ENCODE measurements at places on chromosomes 2 and 18.

GRCh38 chr2:10412380-10412779 lies 35.7 kb downstream of the ODC1 start:
- DNase-seq = no peak

DNA sequence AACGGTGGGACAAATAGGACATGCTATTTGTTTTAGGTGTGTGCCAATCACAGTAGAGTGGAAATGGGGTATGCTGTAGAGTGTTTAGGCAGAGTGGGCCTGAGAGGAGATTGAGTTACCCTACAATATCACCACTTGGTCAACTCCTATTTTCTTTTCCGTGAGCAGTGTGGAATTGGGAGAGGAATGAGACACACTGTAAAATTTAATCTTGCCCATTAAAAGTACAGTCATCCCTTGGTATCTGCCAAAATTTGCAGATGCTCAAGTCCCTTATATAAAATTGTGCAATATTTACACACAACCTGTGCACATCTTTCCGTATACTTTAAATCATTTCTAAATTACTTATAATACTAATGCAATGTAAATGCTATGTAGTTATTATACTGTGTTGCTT lies 12.4 kb downstream of the FBXO48 start:
- DNase-seq = no peak

DNA sequence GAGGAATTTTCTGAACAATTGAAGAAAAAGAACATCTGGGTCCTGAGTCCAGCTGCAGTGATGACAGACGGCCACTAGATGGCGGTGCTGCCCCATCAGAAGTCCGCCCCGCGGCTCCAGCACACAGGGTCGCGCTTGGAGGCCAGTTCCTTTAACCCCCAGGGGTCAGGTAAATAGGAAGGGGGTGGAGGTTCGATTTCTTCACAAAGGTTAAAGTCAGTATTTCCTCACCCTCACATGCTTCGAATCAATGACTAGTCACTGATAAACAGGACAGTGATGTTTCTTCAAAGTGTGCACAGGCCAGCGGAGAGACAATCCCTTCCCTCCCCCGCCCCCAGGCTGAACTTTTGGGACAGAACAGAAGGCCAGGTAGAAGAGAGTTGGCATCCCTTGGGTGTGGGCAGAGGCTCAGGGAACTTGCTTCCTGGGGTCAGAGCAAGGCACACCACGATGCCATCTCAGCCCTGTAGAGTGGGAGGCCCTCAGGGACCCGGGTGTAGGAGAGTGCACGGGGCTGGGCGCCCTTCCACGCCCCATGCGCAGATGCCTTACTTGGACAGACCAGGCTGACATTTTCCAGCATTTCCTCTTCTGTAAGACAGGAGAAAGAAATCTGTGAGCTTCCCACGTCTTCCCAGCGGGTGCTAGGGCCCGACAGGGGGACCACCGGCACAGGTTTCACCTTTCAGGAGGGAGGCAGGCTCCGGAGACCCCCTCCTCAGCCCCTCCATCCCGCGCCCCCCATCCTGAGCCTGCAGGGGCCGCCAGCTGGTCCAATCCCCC lies 722 bp downstream of the APOB start:
- peak; percentile 47 for DNase-seq

DNA sequence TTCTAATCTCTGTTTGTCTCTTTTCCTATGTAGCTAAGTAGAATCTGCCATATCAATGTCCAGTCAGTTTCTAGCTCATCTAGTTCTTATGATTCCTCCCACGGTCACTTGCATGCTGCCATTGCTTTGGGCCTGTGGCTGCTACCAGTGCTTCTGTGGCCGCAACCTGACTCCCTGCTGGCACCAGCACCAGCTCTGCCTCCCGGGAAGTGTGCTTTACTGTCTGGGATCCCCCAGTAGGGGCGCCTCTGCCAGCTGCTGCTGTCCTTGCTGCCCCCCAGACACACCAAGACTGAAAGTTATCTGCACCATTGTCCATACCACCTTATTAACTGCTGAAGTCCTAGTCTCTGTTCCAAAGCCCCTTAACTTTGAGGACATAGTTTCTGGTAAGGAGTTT lies 56.3 kb downstream of the RAPGEF4 start:
- DNase-seq = no peak

GRCh38 chr2:74924463-74925265 lies 33.8 kb upstream of the POLE4 start:
- no peak for DNase-seq

DNA sequence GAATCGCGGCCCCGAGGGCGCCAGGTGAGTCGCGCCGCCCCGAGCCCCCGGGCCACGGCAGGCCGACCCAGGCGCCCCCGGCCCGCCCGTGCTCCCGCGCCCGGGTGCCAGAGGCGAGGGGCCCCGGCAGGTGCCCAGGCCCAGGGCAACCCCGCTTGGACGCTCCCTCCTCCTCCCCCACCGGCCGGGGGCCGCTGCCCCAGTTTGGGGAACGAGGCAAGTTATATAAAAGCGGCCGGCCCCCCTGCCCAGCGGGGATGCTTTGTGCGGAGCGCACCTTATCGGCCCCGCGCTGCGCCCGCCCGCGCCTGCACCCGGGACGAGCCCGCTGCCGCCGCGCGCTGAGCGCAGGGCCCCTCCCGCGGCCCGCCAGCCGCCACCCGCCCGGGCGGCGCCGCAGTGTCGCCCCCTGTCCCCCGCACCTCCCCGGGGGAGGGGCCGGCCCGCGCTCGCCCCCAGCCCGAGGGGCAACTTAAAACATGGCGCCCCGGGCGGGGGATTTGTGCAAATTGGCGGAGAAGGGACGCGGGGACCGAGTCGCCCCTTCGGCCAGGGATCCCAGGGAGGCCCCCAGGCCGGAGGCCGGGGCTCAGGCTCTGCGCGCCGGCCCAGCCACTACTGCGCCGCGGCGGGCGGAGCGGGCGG lies 639 bp downstream of the EPB41L3 start:
- no peak for DNase-seq

DNA sequence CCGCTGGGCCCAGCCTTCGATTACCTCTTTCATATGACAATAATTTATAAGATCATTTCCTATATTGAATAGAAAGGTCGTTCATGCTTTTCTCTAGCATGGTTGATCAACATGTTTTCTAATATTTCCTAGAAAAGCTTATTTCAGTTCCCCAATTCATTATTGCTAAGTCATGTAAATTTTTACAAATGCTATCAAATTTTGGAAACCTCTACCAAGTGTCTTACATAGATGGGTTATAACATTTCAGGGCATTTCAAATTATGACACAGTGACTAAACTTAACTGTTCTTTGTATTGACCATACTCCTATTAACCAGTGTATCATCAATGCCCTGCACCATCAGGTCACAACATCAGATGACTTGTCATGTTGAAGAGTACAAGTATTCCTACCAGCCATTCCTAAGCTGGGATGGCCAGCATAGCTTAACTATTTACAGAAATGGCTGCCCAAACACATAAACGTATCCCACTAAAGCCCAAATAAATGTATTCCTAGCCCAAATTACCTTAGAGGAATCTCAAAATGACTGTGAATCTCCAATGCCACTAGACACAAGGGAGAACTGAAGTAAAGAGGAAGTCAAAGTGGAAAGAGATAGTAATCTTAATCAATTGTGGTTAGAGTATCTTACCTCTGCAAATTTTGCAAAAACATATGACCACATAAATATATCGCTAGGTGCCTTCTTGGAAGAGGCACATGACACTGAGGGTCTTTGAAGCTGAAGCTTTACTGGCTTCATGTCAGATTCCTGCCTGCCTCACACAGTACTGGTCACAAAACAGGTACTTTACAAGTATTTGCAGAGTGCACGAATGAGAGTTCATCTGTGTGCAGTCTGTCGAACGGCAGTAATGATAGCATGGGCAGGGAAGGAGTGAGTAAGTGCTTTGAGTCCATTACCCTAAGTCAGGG lies 87.3 kb upstream of the TLK1 start:
- no peak for DNase-seq

GRCh38 chr18:28399781-28400362 lies 222.9 kb upstream of the CDH2 start:
- no peak for DNase-seq

DNA sequence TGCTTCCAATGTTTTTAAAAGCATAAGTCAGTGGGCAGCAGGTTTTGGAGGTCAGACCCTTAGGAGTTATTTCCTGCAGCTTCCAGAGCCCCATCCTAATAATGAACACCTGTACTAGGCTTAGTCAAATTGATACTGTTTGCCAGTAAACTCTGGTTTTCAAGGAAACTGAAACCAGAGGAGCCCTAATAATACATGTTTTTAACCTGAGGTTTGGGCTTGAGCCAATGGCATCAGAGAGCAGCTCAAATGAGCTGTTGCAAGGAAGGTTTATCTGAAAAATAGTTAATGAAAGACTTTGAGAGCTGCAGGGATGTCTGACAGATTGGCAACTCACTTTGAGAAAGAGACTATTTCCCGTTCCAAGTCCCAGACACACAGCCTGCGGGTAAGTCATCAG lies 54.6 kb downstream of the DCC start:
- no peak for DNase-seq

DNA sequence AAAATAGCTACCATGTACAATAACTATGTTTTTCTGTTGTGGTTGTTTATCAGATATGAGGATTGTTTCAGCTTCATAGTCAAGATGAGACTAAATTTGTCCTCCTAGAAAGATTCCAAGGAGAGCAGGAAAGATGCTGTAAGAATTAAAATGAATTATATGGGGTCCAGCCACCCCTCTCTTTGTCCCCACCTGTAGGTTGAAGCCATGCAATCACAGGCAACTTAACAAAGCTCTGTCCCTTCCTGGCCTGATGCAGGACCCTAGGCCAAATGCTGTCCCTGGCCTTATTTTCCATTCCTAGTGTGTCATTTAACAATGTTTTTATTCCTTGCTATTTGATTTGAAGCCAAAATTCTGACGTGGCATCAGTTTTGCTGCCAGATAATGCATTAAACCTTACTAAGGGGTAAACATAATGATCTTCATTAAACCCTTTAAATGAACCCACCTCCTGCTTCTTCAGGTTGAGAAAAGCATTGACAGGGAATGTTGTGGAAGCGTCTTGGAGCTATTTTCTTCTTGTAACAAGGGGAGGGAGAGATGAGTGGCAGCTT lies 240.9 kb upstream of the ZNF521 start:
- DNase-seq = no peak

- peak; percentile 60 for DNase-seq
These were observed 37.6 kb downstream of the C18orf63 start for GRCh38 chr18:74353169-74353775.

DNA sequence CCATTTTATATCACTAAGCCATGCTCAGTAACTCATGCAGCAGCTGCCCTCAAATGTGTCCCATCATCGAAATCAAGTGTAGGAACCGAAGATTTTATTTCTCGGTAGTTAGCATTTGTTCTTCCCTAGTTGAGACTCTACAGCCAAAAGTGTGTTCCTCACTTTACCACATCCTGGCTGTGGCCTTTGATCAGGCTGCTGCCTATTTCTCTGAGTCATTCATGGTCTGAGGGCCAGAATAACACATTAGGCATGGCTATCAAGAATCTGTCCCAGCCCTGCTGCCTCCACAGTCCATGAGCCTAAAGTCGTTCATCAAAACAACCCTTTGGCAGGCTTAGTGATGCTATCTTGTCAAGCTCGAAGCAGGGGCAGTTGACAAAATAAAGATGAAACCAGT lies 300.1 kb downstream of the TDRD15 start:
- no peak for DNase-seq

DNA sequence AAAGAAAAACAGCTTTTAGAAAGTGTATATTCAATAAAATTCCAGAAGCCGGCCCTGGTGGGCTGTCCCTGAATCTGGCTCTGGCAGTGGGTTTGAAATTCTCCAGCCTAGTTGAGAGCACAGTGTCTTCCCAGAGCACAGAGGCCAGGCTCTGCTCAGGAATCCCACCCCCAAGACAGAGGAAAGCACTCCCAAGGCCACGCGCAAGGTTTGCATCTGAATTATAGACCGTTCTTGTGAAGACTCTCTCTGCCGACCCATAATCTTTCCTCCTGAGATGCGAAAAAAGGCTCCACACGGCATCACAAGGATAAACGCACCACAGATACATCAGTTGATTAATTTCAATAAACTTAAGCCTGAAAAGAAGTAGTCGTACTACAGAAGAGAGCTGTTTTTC lies 342.2 kb downstream of the CMPK2 start:
- no peak for DNase-seq

- no peak for DNase-seq
These were observed 50.5 kb downstream of the MRPL35 start for GRCh38 chr2:86249579-86250391.

DNA sequence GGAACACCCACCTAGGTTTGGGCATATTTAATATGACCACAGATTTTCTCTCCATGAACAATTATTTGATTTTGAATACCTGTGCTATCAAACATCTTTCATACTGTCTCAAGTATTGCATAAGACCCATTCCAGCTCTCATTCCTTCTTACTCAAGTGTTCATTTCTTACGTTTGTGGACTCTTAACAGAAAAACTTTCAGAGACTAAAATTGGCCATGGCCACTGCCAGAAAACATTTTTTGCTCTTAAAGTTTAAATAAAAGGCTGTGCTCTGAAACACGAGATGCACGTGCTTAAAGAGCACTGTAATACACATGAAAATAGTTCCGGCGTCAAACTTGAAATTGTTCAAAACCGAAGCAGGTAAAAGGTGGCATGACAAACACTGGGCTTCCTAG lies 89.3 kb downstream of the LIMS1 start:
- DNase-seq = no peak

Data from prostate gland (tissue), 2 donors.